ENCODE measurements at places on chromosomes 5 and 9. TPM values are rescaled to one million over a fixed set of nuclear protein-coding genes. Genes with fewer than 3 reads are reported as not detected.

ENTREP1 gene
- total RNA-seq: 0.09 TPM

PCDHGA7 gene
- 0.19 TPM for total RNA-seq

LCN1 gene
- total RNA-seq: not detected

ADRA1B gene
- 0.70 TPM for total RNA-seq

SECISBP2 gene
- 37.7 TPM for total RNA-seq

INSL4 gene
- not detected for total RNA-seq

PCDHA4 gene
- total RNA-seq: 0.09 TPM

C5orf47 gene
- total RNA-seq: not detected

HAPLN1 gene
- total RNA-seq: 1.3 TPM

SEMA6A gene
- total RNA-seq: 11.4 TPM

SAP30L gene
- 11.1 TPM for total RNA-seq

PPP3R2 gene
- not detected for total RNA-seq

CCL27 gene
- not detected for total RNA-seq

CDC20B gene
- total RNA-seq: 0.28 TPM

TRIM41 gene
- 9.6 TPM for total RNA-seq

SVEP1 gene
- total RNA-seq: 7.5 TPM

GRIA1 gene
- total RNA-seq: not detected

NR5A1 gene
- total RNA-seq: not detected

FOCAD gene
- 16.8 TPM for total RNA-seq

ACTBL2 gene
- total RNA-seq: not detected

ICE1 gene
- total RNA-seq: 12.7 TPM

SOX30 gene
- total RNA-seq: not detected

PCDHGA11 gene
- 0.75 TPM for total RNA-seq

REEP2 gene
- 0.08 TPM for total RNA-seq

SPRY4 gene
- 9.6 TPM for total RNA-seq

IL3 gene
- not detected for total RNA-seq

PCDHB8 gene
- total RNA-seq: 0.14 TPM

MAN1B1 gene
- 31.8 TPM for total RNA-seq

ARSI gene
- 0.51 TPM for total RNA-seq

PLPPR1 gene
- total RNA-seq: 26.3 TPM

COL5A1 gene
- 12.3 TPM for total RNA-seq

GPR150 gene
- total RNA-seq: not detected

STXBP1 gene
- total RNA-seq: 1.7 TPM

C5orf52 gene
- total RNA-seq: not detected

AGGF1 gene
- 14.6 TPM for total RNA-seq

CCDC112 gene
- total RNA-seq: 1.6 TPM

GPX3 gene
- total RNA-seq: 156 TPM

ADAMTSL1 gene
- total RNA-seq: 3.4 TPM
